ENCODE measurements at places on chromosomes 11 and 22. TPM values are rescaled to one million over a fixed set of nuclear protein-coding genes. Genes with fewer than 3 reads are reported as not detected.

The SPDYC gene
- polyA plus RNA-seq: not detected

The ANO1 gene
- polyA plus RNA-seq: 3.9 TPM

The CPSF7 gene
- polyA plus RNA-seq: 52.8 TPM

The LRRC75B gene
- polyA plus RNA-seq: 5.8 TPM

The SLC1A2 gene
- 0.37 TPM for polyA plus RNA-seq
